CD4-positive, alpha-beta memory T cell (primary cell): ENCODE measurements at places on chromosomes 12 and 14. TPM values are rescaled to one million over a fixed set of nuclear protein-coding genes. Genes with fewer than 3 reads are reported as not detected.

The MSI1 gene
- not detected for total RNA-seq

The OR6C3 gene
- not detected for total RNA-seq

The RPGRIP1 gene
- total RNA-seq, result 0.47 TPM

The OR4K13 gene
- not detected for total RNA-seq

The ART4 gene
- not detected for total RNA-seq

The CCDC196 gene
- total RNA-seq, result not detected
